ENCODE measurements at places on chromosomes 6 and 20.

DNA sequence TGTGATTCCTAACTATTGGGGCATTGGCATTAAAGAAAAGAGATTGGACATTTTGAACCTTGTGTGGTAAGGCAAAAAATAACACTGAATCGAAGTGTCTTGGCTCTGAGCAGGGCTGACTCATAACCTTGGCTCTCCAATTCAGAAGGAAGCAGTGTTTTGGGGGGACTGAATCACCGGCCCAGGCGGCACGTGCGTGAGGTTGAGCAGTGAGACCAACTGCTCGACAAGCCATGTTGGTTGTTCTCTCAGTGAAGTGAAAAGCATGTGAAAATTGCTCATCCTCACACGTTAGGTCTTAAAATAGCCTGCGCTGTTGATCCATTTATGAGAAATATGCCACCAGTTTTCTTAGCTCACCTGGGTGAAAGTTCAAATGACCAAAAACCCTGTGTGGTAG, 137.8 kb upstream of the SPACA1 start:
- peak; percentile 52 for DNase-seq

DNA sequence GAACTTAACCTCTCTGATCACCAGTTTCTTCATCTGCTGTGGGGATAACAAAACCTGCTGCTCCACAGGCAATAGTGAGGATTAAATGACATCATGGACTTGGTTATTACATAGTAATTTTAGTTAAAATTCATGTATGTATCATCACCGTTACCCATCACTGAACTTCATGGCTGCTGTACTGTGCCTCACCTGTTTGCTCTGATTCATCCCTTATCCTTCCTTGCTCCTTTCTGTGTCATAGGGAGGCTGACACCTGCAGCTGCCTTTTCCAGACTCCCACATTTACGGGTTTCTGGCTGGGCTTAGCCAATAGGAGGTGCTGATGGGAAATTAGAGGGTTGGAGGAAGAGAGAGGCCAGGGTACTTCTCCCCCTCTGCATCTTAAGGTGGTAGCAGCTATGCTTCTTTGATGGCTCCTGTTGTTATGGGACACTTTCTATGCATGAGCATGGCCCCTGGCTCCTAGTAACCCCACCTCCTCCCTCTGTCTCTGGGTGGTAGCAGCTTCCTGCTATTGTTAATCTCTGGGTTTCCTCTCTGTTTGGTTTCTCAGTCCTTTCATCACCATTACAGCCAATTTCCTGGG, 332.1 kb downstream of the DHX35 start:
- DNase-seq: no peak

DNA sequence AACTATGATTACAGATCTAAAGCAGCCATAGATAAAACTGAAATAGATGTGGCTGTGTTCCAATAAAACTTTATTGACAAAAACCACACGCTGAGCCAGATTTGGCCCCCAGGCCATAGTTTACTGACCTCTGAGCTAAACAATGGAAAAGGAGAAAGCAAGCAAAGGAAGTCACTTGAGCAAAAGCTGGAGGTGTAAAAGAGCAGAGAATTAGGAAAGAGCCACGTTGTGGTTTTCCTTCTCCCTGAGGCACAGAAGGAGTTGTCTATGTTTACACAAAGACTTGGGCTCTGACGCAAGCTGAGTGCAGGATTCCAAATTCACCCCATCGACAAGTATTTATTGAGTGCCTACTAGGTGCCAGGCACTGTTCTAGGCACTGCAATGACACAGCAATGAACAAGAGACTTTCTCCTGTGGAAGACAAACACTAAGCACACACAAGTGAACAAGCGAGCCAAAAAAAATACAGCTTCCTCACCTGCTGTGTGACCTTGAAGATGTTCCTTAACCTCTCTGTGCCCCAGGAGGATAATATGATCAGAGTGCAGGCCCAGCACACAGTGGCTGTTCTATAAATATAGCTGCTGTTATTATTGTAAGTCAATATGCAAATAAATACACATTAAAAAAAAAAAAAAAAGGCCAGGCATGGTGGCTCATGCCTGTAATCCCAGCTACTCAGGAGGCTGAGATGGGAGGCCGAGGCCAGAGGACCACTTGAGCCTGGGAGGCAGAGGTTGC, 75.4 kb upstream of the PTPN1 start:
- no peak for DNase-seq

DNA sequence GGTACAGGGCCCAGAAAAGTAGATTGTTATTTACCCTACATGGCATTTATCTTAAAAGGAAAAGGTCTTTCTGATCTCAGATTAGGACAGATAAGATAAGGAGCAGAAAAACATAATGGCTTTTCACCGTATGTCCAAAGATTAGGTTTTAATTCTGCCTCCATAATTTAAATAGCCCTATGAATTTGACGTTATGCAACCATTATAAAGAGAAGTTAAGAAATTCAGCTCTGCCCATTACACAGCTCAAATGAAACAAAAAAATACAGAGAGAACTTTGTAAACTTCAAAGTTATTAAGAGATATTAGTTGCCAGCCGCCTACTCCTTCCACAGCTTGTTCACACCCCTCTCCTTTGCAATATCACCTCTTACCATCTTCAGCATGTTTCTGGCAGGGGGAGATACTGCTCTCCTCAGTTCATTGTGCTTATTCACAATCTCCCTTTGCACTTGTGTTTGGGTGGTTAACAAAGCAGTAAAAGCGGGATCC, 8.1 kb downstream of the CRISP3 start:
- no peak for DNase-seq

- DNase-seq: no peak
These were observed 137.9 kb downstream of the VEGFA start for GRCh38 chr6:43907789-43908472.

DNA sequence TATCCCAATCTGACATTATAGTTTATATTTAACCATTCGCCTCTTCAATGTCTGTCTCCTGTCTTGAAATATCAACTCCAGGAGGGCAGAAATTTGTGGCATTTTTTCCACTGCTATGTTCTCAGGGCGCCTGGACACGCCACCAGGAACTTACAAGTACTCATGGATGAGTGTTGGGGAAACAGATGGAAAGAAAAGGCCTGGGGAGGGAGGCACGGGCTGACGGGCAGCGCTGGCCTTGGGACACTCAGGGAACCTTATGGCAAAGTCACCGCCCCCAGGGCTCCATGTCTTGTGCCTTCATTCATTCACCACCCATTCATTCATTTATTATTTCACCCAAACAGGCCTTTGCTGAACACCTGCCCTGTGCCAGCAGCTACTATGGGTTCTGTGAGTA, 222.9 kb downstream of the PREX1 start:
- DNase-seq: no peak

GRCh38 chr6:22828179-22829062, 259.1 kb downstream of the HDGFL1 start:
- no peak for DNase-seq

GRCh38 chr6:27940766-27941165, 16.3 kb upstream of the OR2B6 start:
- DNase-seq: no peak
